Right lobe of liver (tissue), 6 donors: ENCODE measurements at places on chromosomes 12 and 14. TPM values are rescaled to one million over a fixed set of nuclear protein-coding genes. Genes with fewer than 3 reads are reported as not detected.

Gene GPR162
- 1.6 TPM for total RNA-seq

Gene PITPNM2
- 5.8 TPM for total RNA-seq

Gene NKX2-8
- not detected for total RNA-seq

Gene MFAP5
- total RNA-seq, result not detected

Gene STYK1
- total RNA-seq, result not detected

- DNase-seq, result no peak
Observed at GRCh38 chr12:23950210-23950774, 822 bp upstream of the SOX5 start.

- DNase-seq, result no peak
Observed at GRCh38 chr12:89389755-89390661, 37.7 kb upstream of the DUSP6 start.

GRCh38 chr12:66074561-66074960 lies 56.0 kb downstream of the LLPH start:
- DNase-seq, result no peak

- DNase-seq, result no peak
Observed at GRCh38 chr12:119415714-119416113, 81.2 kb downstream of the CCDC60 start.

DNA sequence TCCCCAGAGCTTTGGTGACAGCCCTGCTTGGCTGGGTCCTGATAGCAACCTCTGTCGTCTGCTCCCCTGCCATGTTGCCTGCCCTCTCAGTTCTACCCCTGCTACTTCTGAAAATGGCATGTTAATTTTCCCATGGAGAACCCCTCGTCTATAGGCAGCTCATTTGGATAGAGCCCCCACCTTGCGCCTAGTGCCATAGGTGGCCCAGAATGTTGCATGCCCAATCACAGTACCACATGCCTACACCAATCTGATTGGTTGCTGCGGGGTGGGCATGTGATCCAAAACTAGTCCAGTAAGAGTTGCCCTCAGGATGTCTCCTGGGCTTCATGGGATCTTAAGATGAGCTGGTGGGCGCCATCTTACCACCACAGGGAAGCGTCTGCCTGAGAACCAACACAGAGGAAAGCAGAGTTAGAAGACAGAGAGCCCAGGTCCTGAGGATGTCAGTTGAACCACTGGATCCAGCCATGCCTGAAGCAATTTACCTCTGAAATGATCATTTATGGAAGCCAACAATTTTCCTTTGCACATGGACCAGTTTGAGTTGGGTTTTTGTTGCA lies 85.7 kb downstream of the PAPOLA start:
- DNase-seq, result no peak

GRCh38 chr14:103436533-103436932 lies 51.3 kb downstream of the MARK3 start:
- no peak for DNase-seq

DNA sequence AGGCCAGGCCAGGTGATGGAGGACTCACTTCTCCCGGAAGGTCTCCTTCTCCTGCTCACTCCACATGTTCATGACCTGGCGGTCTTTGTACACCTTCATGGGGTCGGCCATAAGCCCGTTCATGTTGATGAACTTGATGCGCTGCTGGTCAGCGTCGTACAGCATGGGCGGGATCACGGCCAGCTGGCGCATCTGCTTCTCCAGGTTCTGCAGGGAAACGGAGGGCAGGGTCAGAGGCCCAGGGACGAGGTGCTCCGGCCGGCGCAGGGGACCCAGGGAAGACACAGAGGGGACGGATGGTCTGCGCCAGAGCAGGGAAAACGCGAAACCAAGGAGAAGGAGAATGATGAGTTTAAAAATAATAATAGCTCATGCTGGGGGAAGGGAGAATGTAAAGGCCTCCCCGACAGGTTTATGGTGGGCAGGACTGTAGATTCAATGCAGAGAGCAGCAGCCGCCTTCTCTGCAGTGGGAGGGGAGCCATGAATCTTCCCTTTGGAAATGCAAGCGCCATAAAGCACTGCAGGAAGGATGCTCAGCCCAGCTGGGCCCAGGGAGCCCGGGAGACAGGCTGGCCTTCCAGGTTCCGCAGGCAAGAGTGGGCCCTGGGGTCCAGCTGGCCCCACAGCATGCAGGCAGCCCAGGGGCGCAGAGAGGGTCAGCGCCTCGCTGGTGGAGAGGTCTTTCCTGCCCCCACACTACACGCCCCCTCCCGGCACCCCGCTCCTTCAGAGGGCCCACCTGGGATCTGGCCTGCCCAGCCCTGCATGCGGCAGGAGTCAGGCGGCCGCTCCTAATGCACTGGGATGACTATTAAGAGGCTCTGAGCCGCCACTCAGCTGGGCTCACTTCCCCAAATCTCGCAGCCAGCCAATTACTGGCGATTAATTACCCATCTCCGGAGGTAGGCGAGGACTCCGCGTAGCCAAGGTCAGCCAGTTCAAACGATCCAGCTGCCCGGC lies 132.0 kb downstream of the RFLNA start:
- DNase-seq, result no peak

GRCh38 chr12:107788281-107788680 lies 13.8 kb downstream of the ASCL4 start:
- DNase-seq, result no peak

GRCh38 chr14:61621444-61621843 lies 73.9 kb upstream of the HIF1A start:
- no peak for DNase-seq

DNA sequence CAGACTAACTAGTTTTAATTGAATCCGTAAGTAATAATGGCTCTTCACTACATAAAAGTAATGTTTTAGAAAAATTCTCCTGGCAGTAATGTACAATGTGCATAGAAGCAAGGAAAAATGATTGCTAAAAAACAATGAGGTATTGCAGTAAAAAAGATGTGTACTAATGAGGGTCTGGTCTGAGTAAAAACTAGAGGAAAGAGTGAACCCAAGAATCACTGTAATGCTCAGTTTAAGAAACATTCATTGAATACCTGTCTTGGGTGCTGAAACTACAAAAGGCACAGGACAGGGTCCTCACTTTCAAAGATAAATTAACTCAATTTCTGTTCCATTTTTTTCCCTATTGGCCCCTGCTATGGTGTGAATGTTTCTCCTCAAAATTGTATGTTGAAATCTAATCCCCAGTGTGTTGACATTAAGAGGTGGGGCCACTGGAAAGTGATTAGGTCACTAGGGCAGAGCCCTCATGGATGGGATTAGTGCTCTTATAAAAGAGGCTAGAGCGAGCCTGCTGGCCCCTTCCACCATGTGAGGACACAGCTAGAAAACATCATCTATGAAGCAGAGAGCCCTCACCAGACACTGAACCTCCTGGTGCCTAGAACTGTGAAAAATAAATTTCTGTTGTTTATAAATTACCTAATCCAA lies 51.6 kb downstream of the RPS6KA5 start:
- DNase-seq, result no peak

DNA sequence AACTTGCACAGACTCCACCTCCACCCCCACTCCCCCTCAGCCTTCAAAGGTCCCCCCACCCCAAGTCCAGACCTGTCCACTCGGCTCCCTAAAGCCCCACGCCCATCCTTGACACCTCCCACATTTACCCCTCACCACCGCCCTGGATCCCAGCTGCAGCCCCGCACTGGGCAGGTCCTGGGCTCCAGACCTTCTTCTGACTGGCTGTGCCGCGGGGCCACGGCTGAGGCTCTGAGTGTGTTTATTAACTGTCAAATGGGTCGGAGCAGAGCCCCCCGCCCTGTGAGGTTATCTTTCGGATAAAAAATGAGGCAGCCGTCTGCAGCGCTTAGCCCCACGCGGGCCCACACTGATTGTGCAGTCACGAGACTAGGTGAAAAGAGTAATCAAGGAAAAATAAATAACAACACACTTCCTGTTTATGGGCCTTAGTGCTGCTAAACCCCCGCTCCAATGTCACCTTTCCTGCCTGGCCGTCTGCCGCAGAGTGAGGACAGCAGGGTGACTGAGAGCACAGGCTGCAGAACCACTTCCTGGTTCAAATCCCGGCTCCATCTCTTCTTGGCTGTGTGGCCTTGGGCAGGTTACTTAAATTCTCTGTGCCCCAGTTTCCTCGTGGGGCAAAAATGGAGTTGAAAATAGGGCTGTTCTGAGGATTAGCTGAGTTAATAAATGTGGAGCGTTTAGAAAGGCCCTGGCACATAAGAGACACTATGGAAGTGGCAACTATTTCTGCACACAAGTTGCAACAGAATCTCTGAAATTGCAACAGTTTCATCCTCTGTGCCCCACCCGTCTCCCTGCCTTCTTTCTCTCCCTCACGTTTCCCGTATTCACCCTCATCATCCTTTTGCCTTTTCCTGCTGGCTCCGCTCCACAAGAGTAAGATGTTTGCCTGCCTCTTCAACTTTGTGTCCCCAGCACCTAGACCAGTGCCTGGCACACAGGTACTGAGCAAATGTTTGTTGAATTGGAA lies 9.4 kb downstream of the SETD1B start:
- DNase-seq, result peak; percentile 52

GRCh38 chr14:84262932-84263331 lies 1267.0 kb upstream of the FLRT2 start:
- no peak for DNase-seq

GRCh38 chr12:25045869-25046268 lies 97.0 kb upstream of the BCAT1 start:
- DNase-seq, result no peak

GRCh38 chr14:68474741-68475140 lies 318.1 kb downstream of the ZFP36L1 start:
- no peak for DNase-seq

DNA sequence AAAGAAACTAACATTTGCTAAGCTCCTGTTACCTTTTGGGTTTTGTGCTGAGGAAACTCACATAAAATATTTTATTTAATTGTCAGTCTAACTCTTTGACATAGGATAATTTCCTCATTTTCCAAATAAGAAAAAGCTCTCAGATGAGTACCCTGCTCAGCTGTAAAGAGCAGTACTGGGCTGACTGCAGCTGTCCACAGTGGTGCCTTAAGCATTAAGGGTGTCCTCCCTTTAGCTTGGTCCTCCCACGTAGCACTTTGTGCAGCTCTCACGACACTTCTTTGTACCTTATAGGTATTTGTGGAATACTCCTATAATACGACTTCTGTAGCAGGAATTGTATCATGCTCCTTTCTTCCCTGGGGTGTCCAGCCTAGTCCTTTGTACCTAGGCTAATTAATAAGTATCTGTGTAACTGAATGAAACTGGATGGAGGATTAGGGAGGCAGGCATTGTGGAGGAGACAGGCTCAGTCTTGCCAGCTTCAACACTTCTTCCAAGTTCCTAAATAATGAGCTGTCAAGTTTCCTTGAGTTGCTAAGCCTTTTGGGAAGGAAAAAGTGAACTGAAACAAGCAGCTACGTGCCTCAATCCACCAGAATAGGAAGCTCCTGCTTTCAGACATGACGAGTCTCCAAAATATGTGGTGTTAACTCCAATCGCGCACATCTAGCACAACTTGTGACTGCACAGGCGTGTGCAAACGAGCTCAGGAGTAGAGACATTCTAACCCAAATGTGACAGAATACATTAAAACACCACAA lies 123.0 kb downstream of the SLC38A4 start:
- DNase-seq, result no peak

GRCh38 chr12:120631097-120631496 lies 9.3 kb upstream of the CABP1 start:
- no peak for DNase-seq

GRCh38 chr12:68980476-68981212 lies 47.7 kb upstream of the CPM start:
- no peak for DNase-seq

GRCh38 chr12:6201213-6201608 lies 1.0 kb downstream of the CD9 start:
- no peak for DNase-seq

DNA sequence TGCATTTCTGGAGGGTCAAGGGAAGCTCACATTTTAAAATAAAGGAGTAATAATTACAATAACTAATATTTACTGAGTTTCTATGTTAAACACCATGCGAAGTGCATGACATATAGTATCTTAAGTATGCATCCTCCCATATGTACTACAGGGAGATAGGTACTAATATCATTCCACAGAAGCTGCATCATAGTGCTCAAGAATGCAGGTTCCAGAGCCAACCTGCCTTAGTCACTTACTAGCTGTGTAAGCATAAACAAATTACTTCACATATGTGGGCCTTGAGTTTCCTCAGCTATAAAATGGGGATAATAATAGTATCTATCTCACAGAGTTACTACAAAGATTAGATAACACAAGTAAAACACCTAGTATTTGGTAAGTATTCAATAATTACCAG lies 18.3 kb downstream of the ARMH4 start:
- no peak for DNase-seq

- no peak for DNase-seq
Observed at GRCh38 chr12:32336261-32336660, 63.1 kb upstream of the FGD4 start.

DNA sequence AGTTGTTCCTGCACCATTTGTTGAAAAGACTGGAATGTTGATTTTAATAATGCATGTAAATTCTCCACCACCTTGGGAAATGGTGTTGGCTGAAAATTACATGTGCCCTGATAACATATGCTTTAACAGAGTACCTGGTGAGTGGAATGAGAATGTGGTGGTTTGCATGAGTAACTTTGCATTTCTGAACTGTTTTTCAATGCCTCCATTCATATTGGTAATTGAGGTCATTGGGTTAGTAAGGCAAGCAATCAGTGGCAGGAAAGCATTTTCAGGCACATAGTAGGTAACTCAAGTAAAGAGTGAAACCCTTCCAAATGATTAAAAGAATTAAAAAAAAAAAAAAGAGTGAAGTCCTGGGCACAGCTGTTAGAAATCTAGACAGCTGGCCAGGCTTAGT lies 32.2 kb upstream of the BICD1 start:
- DNase-seq, result no peak

DNA sequence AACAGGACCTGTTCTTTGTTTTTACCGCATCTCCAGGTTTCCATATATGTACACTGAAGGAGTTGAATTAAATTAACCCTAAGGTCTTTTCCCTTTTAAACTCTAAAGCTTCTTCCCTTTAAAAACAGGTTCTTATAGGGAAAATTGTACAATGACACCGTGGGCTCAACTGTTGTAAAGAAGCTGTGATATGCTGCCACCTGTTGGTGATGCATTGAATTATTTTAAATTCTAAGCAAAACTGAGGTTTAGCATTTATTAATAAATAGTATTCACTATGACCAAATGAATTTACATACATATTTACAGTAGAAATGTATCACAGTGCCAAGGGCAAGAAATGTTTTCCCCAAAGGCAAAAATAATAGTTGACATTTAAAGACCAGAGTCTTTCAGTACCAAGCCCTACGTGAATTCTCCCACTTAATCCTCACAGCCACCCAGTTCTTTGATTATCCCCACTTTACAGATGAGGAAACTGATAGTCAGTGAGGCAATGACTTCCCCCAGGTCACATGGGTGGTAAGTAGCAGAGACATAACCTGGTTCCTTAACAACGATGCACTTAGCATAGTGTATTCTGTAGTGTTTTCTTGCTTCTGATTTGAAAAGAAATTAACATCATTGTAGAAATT lies 35.7 kb upstream of the TMEM263 start:
- no peak for DNase-seq

DNA sequence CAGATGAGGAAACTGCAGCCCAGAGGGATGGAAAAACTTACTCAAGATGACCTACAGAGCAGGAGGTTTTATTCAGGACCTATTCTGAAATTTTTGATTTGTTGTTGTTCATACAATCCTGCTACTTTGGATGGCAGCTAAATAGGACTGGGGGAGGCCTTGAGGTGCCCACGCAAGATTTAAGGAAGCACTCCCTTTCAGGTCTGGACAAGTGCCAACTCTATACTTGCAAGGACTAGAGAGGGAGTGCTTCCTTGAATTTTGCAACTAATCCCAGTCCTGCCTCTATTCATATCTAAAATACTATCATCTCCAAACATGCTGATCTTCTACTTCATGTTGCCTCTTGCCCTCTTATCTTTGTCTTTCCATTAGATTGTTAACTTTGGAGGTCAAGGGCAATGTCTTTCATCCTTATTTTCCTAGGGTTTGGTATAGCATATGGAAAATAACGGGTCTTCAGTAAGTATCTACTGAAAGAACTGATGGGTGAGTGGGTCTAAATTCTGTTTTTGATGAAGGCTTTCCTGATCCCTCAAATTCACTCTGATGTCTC lies 28.6 kb upstream of the PPM1H start:
- DNase-seq, result no peak
